Substantia nigra (tissue), 51 donors: ENCODE measurements at places on chromosomes 16 and 17.

- no peak for DNase-seq
Measured at GRCh38 chr16:3691761-3692160, 25.6 kb downstream of the TRAP1 start.

- peak; percentile 13 for DNase-seq
Measured at GRCh38 chr16:84925092-84925772, 86.1 kb downstream of the ZDHHC7 start.

DNA sequence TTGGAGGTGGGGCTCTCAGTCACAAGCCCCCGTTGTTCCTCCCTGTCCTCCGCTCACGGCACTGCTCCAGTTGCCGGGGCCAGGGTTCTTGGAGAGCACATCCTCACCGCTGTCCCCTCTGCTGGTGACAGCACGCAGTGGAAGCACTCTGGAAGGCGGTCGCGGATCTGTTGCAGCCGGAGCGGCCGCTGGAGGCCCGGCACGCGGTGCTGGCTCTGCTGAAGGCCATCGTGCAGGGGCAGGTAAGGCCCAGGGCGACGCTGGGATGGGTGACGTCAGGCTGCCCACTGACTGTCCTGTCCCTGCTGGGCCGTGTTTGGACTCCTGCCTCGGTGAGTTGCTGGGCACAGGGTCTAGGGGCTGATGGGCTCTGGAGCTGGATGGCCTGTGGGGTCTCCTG, 5.4 kb downstream of the TSC2 start:
- DNase-seq = no peak

- DNase-seq = no peak
Measured at GRCh38 chr16:19935694-19936093, 51.0 kb upstream of the GPRC5B start.

- peak; percentile 9 for DNase-seq
Measured at GRCh38 chr17:32520104-32520701, 33.4 kb downstream of the CDK5R1 start.

- no peak for DNase-seq
Measured at GRCh38 chr17:77566151-77566550, 392.4 kb upstream of the TNRC6C start.

- no peak for DNase-seq
Measured at GRCh38 chr16:4936181-4936990, 562 bp downstream of the PPL start.

DNA sequence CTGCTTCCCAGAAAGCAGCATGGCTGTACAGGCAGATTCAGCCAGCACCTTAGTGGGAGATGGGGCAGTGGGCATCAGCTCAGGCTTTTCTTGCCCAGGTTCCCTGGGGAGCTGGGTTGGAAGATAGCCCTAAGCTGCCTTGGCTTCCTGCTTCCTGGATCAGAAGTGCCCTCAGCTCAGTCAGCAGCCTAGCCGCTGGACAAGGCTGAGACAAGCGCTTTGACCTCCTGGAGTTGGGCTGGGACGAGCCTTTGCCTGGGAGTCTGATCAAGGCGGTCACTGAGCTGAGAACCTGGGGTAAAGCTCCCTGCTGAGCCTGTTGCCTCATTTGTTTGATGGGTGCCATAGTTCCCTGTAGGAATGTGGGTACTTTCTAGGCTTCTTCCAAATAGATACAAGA, 190.0 kb downstream of the RAB11FIP4 start:
- no peak for DNase-seq

DNA sequence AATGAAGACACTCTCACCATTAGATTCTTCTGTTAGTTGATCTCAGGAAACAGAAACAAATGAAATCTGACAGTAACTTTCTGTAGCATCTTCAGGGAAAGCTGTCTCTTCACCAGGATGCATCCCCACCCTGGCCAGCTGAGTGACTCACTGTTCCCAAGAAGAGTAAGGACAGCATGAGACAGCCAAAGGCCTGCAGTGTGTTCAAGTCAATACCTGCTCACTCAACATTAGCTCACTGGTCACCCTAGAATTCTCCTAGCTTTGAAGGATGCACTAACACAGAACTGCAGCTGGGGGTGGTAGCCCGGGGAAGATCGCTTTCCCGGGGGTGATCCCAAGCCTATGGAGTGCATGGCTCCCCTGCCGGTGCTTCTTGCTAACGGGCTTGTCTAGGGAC, 28.2 kb upstream of the CLEC18B start:
- no peak for DNase-seq

DNA sequence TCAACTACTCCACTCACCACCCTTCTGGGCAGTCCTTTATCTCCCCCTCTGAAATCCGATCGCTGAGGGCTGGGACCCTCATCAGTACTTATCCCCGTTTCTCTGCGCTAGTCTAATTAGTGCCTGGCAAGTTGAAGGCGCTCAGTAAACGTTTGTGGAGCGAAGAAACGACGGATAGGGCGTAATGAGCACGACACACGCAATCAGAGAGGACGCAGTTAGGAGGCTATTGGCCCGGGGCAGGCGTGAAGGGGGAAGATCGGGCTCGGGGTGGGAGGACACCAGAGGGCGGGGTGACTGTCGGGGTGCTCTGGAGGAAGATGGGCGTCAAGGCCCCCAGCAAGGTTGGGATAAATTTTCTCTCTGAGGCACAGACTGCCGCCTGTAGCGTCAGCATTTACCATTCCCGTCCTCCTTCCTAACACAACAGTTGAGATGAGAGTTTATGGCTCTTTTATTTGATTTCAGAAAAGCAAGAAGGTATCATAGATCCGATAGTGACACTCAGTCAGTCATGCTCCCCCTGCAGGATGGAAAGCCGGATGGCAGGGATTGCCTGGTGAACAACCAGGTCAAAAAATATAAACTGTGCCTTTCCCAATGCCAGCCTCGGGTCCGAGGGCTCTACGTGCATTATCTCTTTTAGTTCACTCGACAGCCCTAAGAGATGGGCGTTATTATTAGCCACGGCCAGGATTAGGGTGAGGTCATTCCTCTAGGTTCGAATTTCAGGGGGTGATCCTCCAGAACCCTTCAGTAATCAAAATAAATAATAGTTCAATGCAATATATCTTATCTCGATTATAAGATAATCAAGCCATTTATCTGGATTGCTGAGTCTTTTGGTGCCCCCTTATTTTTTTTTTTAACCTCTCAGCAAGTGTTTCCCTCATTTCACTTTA, 9.5 kb upstream of the ARL4D start:
- DNase-seq = peak; percentile 36
